ENCODE measurements at places on chromosomes 1 and 21.

GRCh38 chr1:24311234-24311633, 7.9 kb upstream of the GRHL3 start:
- DNase-seq: no peak

GRCh38 chr1:167584581-167584980, 31.0 kb upstream of the CREG1 start:
- no peak for DNase-seq

GRCh38 chr1:55632058-55632457, 416.9 kb upstream of the USP24 start:
- DNase-seq: no peak

DNA sequence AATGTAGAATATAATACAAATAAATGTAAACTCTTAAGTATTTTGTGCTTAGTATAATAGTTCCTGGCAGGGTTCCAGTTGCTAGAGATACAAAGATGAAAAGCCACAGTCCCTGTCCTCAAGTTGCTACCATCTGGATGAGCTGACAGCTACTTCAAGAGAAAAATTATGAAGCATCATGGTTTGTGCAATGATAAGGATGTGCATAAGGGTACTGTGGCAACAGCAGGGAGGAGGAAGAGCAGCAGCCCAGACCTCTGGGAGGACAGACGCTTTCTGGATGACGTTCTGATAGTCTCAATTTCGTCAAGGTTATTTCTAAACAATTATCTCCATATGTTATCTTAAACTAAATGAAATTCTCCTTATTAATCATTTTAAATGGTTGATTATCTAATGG, 198.9 kb downstream of the NTNG1 start:
- DNase-seq: no peak

- DNase-seq: no peak
These were observed 631.9 kb upstream of the ADGRL4 start for GRCh38 chr1:79638382-79638781.
